Endothelial cell (in vitro differentiated cells): ENCODE measurements at places on chromosomes 16 and 17.
A peak's percentile ranks its signal among the peaks of the same experiment; 100 is the strongest.

DNA sequence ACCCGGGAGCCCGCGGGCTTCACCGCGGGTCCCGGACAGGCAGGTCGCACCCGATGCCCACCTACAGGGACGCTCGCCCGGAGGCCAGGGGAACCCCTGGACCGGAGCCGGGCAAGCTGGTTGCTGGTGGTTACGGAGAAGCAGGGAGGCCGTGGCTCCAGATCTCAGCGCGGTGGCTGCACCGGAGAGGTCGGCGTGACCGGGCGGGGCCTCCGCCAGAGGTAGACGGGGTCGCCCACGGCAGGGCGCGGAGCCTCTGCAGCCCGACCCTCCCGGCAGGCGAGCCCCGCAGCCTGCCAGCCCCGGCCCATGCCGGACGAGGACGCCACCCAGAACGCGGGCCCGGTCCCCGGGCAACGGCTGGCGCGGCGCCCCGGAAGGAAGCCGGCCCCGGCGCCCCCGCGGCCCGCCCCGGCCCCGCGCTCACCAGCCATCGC lies 341 bp downstream of the PCYT2 start:
- peaks cover 11% of the 10 kb centered on the region for H3K36me3 ChIP-seq
- peak overlapping the region; percentile 92 for H3K4me3 ChIP-seq
- H3K27ac ChIP-seq, result no peak overlapping the region
- H3K27me3 ChIP-seq, result peaks cover 17% of the 10 kb centered on the region

DNA sequence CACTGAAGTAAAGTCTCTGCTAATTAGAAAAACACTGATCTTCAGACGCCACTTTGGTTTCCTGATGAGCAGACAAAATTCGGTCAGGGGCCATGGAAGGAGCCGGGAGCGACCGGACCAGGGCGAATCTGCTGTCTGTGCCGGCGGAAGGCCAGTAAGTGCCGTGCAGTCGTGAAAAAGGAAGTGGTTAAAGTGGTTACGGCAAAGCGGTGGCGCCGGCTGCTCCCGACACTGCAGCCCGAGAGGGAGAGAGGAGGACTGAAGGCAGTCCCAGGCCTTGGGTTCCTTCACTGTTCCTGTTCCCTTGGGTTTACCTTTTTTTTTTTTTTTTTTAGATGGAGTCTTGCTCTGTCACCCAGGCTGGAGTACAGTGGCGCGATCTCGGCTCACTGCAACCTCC lies 17.3 kb upstream of the HEXD start:
- H3K27ac ChIP-seq, result no peak overlapping the region
- H3K36me3 ChIP-seq, result peaks cover 3% of the 10 kb centered on the region
- peaks cover 4% of the 10 kb centered on the region for H3K27me3 ChIP-seq
- H3K4me1 ChIP-seq, result no peaks in the 10 kb centered on the region
- no peak for DNase-seq
- no peak overlapping the region for H3K4me3 ChIP-seq

DNA sequence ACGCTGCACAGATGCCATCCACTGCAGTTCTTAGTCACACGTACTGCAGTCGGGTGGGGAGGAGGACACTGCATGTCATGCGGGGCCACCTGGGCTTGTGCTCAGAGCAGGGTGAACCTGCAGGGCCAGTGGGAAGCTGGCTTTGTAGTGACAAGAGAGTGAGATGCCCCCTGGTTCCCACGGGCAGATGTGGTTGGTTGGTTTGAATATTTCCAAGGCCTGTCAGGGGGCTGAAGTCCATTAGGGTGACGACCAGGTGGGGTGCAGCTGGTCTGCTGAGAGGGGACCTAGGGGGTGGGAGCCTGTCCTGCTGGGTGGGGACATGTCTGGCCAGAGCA lies 14.3 kb downstream of the ZNF213 start:
- peaks cover 6% of the 10 kb centered on the region for H3K36me3 ChIP-seq
- no peak for DNase-seq
- H3K27ac ChIP-seq, result peak overlapping the region; percentile 13
- H3K4me3 ChIP-seq, result no peak overlapping the region

GRCh38 chr16:17335826-17336529 lies 134.8 kb downstream of the XYLT1 start:
- H3K36me3 ChIP-seq, result no peaks in the 10 kb centered on the region
- H3K27me3 ChIP-seq, result no peaks in the 10 kb centered on the region
- DNase-seq, result no peak
- H3K4me1 ChIP-seq, result peaks cover 7% of the 10 kb centered on the region
- no peak overlapping the region for H3K27ac ChIP-seq

GRCh38 chr17:73696251-73696650 lies 52.0 kb upstream of the SDK2 start:
- H3K4me3 ChIP-seq, result no peak overlapping the region
- H3K4me1 ChIP-seq, result no peaks in the 10 kb centered on the region
- no peak overlapping the region for H3K27ac ChIP-seq
- no peak for DNase-seq
- H3K36me3 ChIP-seq, result peaks cover 4% of the 10 kb centered on the region

DNA sequence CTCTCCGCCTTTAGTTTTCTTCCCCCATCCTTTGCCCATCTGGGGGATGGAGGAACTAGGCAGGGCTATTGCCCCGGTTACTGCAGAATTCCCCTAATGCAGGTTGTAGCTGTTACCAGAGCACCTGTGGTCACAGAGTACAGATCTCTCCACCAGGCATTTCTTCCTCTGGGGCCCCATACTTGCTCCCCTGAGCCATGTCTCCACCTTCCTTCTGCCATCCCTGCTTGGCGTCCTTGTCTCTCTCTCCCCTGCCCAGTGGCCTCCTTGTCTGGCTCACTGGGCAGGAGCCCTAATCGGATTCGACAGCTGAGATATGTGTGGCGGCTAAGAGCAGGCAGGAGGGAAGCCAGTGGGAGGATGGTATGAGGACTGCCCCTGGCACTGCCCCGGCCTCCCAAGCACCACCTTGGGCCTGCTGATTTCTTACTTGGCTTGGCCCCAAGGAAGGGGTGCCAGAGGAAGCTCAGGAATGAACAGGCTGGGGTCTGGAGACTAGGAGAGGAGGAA lies 2.0 kb downstream of the RARA start:
- DNase-seq, result no peak
- H3K27ac ChIP-seq, result no peak overlapping the region
- H3K27me3 ChIP-seq, result peaks cover 11% of the 10 kb centered on the region

GRCh38 chr16:4290236-4290830 lies 17.5 kb upstream of the TFAP4 start:
- no peak overlapping the region for H3K4me3 ChIP-seq
- H3K36me3 ChIP-seq, result no peaks in the 10 kb centered on the region
- peaks cover 15% of the 10 kb centered on the region for H3K4me1 ChIP-seq
- H3K27ac ChIP-seq, result peak overlapping the region; percentile 48
- no peak for DNase-seq

- H3K36me3 ChIP-seq, result peaks cover 6% of the 10 kb centered on the region
- DNase-seq, result no peak
- peaks cover 3% of the 10 kb centered on the region for H3K27me3 ChIP-seq
- H3K4me1 ChIP-seq, result peaks cover 9% of the 10 kb centered on the region
- no peak overlapping the region for H3K27ac ChIP-seq
These were observed 16.1 kb downstream of the MGRN1 start for GRCh38 chr16:4640572-4641305.

DNA sequence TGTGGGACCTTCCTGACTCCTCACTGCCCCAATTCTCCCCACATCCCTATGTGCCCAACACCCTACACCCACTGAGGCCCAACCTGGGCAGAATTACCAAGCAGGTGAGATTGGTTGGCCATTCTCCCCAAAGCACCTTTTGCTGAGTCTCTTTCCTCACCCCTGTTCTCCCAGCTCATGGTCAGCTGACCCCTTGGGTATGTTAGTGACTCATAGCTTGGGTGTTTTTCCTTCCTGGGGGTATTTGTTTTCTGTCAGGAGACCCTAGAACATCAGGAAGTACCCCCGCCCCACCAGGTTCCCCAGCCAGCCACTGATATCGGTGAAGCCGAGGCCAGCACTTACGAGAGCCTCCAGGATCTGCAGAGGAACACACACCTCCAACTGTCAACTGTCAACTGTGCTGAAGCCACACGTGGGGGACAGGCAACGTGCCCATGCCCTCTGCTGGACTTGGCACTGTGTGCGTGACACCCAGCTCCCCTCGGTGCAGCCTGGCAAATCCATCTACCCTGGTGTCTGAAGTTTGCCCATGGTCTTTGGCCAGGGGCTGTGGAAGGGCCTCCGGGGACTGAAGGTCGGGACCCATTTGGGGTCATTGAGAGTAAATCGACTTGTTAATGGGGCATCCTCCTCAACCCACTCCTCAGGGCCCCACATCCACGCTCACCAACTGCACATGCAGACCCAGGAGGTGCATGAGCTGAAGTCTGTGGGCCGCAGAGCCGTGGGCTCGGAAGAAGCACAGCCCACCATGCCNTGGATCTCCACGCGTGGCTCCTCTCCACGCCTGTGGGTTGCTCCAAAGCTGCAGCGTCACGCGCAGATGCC lies 53.1 kb downstream of the METRNL start:
- no peaks in the 10 kb centered on the region for H3K27me3 ChIP-seq
- no peak overlapping the region for H3K27ac ChIP-seq
- DNase-seq, result no peak
- no peak overlapping the region for H3K4me3 ChIP-seq
- H3K36me3 ChIP-seq, result no peaks in the 10 kb centered on the region

- no peak for DNase-seq
- peaks cover 17% of the 10 kb centered on the region for H3K36me3 ChIP-seq
- no peak overlapping the region for H3K27ac ChIP-seq
- peaks cover 1% of the 10 kb centered on the region for H3K4me1 ChIP-seq
- no peak overlapping the region for H3K4me3 ChIP-seq
These were observed 155.8 kb downstream of the SNX29 start for GRCh38 chr16:12132290-12132689.

GRCh38 chr16:710500-711075 lies 4.3 kb upstream of the METRN start:
- H3K27me3 ChIP-seq, result peaks cover 27% of the 10 kb centered on the region
- no peak overlapping the region for H3K4me3 ChIP-seq
- DNase-seq, result no peak
- H3K36me3 ChIP-seq, result no peaks in the 10 kb centered on the region
- no peaks in the 10 kb centered on the region for H3K4me1 ChIP-seq
